ENCODE measurements at places on chromosomes 1 and 21. TPM values are rescaled to one million over a fixed set of nuclear protein-coding genes. Genes with fewer than 3 reads are reported as not detected.

- DNase-seq, result peak; percentile 17
Observed at GRCh38 chr1:52725903-52726264, 369 bp upstream of the ZYG11B start.

DNA sequence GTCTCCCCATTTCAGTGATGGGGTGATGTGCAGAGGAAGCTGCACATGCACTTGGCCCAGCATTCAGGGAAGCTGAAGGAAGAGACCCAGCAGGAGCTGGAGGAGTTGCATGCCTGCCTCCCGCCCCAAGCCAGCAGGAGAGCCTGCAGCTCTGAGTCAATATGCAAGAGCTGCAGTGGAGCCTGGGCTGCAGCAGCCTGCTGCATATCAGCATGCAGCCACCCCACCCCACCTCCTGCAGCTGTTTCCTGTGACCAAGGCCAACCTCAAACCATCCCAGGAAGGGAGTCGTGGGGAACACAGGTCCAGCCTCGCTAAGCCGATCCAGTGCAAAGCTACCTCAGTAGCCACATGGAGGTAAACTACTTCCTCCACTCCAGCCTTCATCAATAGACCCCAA is 18.9 kb downstream of the AGT start:
- no peak for DNase-seq

DNA sequence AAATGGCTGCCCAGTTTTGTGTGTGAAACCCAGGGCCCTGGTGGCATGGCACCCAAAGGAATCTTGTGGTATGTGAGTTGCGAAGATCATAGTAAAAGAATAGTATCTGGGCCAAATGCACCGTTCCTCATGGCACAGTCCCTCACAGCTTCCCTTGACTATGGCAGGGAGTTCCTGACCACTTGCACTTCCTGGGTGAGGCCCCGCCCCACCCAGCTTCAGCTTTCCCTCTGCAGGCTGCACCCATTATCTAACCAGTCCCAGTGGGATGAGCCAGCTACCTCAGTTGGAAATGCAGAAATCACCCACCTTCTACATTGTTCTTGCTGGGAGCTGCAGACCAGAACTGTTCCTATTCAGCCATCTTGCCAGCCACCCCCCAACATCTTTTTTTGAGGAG is 63.0 kb downstream of the SLC5A9 start:
- no peak for DNase-seq

- DNase-seq, result no peak
Observed at GRCh38 chr1:39500862-39501389, 9.5 kb downstream of the BMP8A start.

DNA sequence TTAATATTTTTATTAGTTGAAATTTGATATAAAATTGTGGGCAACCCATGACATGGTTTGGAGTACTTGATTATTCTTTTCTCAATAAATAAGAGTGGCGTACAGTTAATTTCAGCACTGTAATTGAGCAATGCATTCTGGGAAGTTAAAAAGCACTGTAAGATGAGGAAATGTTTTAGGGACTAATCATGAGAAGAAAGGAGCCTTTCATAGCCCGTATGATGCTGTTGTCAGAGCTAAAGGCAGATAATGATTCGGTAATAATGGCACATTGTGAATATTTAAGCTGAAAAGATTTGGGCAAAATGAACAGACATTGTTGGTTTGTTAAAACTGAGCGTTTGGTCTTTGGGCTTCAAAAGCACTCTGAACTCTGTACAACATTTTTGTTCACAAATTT is 139.3 kb downstream of the NFIA start:
- DNase-seq, result no peak

The KCNE2 gene
- not detected for total RNA-seq

The GPR52 gene
- 2.6 TPM for total RNA-seq

Measured in fibroblast of villous mesenchyme (primary cell).